ENCODE measurements at places on chromosomes 4 and X.

DNA sequence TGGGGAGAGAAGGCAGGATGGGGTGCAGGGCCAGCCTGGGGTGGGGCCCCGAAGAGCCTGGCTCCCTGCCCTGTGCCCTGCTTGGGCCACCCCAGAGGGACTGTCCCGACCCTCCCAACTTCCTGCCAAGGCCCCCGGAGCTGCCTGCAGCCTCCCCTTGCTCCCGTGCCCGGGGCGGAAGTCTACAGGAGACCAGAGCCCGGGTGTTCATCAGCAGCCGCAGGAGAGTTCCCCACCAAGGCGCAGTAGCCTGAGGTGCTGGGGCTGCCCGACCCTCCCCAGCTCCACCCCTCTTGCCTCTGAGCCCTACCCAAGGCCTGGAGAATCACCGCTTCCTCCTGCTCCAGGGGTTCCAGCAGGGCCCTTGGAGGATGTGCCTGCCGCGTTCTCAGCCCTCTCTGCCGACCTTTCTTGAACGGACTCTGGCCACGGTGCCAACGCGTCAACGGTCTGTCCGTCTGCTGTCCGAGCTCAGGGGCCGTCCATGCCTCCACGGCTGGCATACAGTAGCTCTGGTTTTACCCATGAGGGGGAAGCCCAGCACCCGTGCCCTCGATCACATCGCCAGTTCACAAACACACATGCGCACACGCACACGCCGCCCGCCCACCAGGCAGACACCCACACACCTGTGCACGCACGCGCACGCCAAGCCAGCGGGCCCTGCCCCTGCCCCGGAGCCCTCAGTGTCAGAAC, 36.0 kb upstream of the SPON2 start:
- no peak for DNase-seq

DNA sequence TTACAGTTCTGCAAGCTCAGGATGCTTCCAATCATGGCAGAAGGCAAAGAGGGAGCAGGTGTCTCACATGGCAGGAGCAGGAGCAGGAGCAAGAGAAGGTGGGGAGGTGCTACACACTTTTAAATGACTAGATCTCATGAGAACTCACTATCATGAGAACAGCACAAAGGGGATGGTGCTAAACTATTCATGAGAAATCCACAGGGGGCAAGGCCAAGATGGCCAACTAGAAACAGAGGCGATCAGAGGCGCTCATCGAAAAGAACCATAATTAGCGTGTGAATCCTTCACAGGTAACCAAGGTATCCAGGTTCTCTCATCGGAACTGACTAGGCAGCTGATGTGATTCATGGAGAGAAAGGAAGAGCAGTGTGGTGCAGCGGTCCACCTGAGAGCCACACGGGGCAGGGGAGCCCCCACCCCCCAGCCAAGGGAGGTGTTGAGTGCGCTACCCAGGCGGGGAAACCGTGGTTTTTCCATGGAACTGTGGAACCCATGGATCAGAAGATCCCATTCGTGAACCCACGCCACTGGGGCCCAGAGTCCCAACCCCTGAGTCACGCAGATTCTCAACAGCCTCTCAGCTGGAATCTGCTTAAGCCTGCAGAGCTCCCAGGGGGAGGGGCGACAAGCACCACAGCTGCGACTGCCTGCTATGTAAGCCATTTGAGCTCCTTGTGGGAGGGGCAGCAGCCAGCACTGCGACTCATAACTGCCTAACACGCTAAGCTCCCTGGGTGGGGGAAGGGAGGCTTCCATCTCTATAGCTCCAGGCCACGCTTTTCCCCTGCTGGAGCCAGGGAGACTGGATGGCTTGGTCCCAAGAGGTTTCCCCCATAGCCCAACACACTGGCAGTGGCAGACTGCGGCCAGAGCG, 46.7 kb downstream of the FGF16 start:
- DNase-seq, result peak; percentile 59

DNA sequence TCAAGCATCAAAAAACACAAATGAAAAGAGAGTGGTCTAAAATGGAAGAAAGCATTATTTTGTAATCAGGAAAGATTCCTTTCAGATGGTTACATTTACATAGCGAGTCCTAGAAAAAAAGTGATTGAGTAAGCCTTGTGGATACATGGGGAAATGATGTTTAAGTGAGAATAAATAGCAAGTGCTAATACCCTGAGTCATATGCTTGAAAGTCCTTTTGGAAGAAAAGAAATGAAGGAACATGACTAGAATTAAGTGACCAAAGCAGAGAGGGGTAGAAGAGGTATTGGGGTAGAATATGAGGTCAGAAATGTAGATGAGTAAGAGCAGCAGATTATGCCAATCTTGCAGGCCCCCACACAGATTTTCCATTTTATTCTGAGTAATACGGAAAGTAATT, 814.8 kb upstream of the GRID2 start:
- no peak for DNase-seq

GRCh38 chrX:36445566-36445965, 526.0 kb downstream of the CFAP47 start:
- no peak for DNase-seq

DNA sequence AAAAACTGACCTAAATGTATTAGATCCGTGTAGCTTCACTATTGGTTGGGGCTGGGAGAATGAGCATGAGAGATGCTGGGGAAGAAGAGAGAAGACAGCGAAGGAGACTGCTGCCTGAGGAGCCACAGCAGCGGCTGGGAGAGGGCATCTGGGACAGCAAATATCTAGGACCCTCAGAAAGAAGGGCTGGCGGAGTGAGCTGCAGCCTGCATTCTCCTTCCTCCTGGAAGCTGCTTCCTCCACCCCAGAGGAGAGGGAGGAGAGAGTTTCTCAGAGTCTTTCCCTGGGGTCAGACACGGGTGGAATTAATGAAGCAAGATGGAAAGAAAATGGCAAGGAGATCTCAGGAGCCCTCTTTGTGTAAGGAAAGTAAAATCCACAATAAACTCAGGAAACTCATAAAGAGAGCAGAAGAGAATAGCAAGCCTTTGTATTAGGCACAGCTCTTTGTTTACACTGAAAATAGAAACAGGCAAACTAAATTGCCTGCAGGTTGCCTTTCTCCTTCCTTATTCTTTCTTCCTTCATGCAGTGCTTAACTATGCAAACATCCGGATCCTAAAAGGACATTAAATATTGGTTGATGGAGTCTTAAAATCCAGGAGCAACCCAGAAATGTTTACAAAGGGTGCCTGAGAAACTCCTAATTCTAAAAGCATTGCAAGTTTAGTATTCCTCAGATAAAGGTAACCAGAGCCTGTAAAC, 130.3 kb upstream of the GALNT7 start:
- no peak for DNase-seq

DNA sequence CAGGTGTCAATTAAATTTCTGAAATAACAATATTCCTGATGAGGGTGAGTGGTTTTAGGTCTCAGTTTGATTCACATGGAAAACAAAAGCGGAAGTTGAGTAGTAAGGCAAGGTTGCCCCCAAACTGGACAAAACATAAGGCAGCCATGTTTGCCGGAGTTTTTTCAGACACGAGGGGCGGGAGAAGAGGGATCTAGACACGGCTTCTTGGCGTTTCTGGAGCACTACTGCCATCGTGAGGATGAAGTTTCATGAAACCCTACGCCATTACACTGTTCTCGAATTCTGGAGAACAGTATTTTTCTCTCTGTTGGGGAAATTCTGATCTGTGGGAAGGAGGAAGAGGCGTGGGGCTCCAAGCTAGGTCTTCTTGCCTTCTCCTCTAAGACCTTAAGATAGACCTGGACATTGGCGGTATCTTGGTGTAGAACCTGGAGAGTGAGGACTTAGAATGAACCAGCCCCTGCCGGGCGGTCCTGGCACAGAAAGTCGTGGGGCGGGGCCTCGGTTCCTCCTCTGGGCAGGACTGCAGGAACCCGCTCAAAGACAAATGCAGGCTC, 160.3 kb downstream of the OR13H1 start:
- no peak for DNase-seq

DNA sequence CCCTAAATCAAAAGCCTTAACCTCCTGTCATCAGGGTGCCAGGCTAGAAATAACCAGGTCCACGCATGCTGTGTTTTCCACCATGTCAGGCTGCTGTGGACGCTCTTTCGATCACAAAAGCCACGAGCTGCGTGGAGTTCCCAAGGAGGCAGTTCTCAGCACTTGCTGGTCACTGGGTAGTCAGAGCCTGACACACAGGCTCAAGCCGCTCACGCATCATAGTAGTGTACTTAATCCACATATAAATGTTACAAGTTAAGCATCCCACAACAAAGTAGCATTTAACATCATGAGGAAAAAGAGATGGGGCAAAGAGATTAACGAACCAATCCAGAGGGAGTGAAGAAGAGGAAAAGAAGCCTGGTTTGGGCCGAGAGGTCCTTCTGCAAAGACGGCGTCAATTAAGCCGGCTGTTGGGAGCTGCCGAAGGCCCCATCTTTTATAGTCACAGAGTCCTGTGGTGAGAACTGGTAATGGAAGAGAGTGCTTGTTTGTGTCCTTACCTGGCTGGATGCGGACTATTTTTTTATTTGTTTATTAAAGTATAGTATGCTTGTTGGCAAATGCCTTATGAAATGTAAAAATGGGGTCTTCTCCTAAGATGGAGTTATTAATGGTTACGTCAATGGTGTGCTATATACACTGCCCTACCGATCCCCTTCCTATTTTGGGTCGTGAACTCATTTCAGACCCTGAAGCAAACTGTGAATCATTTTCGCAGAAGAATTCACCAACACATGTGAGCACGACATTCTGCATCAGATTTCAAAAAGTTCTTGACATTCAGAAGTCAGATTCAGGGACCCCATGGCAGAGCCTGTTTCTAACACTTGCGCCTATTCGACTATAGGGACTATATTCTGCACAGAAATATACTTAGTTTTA, 675 bp downstream of the PRIMPOL start:
- no peak for DNase-seq

DNA sequence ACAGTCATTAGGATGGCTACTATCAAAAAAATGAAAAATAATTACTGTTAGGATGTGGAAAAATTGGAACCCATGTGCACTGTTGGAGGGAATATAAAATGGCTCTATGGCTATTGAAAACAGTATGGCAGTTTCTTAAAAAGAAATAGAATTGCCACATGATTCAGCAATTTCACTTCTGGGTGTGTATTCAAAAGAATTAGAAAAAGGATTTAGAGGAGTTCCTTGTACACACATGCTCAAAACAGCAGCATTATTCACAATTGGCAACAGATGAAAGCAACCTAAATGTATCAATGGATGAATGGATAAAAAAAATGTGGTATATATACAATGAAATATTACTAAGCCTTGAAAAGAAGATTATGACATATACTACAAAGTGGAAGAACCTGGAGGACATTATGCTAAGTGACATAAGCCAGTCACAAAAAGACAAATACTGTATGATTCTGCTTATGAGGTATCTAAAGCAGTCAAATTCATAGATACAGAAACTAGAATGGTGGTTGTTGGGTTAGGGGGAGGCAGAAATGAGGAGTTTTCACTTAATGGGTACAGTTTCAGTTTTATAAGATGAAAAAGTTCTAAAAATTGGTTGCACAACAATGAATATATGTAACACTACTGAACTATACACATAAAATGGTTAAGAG, 123.2 kb downstream of the ELOVL6 start:
- DNase-seq, result no peak

- DNase-seq, result no peak
Observed at GRCh38 chr4:172379834-172380233, 566.6 kb downstream of the GALNTL6 start.

DNA sequence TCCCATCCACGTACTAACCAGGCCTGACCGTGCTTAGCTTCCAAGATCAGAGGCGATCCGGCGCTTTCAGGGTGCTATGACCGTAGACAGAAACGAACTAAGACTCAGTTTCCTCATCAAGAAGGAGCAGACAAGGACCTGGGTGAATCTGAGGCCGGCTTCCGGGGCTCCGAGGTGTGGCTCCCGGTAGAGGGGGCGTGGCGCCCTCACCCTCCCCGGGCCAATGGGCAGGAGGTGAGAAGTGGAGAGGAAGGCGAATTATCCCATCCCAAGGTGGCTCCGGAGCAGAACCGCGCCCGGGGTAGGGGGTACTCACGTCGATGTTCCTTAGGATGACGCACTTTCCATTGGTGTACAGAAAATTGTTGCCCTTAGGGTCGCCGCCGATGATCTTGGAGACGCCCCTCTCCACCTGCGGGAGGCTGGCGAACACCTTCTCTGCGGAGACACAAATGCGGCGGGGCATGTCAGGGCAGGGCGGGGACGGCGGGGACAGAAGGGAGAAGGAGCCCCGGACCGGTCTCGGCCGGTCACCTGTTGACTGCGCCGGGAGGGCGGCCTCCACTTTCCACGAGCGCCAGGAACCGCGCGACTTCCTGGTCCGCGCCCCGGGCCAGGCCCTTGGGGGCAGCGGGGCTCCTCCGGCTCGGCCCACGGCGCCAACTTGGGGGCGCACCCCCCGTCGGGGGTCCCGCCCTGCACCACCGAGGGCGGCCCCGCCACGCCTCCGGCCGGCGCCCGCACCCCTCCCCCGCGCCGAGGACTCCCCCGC, 616 bp downstream of the WDR1 start:
- no peak for DNase-seq
